ENCODE measurements at places on chromosomes 6 and 20. TPM values are rescaled to one million over a fixed set of nuclear protein-coding genes. Genes with fewer than 3 reads are reported as not detected.

The SYNDIG1 gene
- total RNA-seq = 4.5 TPM

The EYS gene
- total RNA-seq = not detected

The PDE7B gene
- total RNA-seq = 6.9 TPM

The SLA2 gene
- total RNA-seq = 0.99 TPM

The PPP1R3G gene
- 5.3 TPM for total RNA-seq

The RAET1G gene
- total RNA-seq = not detected

The RIN2 gene
- 128 TPM for total RNA-seq

- DNase-seq = no peak
Measured at GRCh38 chr20:49853640-49854039, 41.0 kb downstream of the SLC9A8 start.

GRCh38 chr6:48626421-48626820 is 515.4 kb upstream of the PTCHD4 start:
- no peak for DNase-seq

- no peak for DNase-seq
Measured at GRCh38 chr6:6721606-6722005, 133.1 kb downstream of the LY86 start.

- no peak for DNase-seq
Measured at GRCh38 chr6:14918200-14918907, 327.5 kb upstream of the JARID2 start.

DNA sequence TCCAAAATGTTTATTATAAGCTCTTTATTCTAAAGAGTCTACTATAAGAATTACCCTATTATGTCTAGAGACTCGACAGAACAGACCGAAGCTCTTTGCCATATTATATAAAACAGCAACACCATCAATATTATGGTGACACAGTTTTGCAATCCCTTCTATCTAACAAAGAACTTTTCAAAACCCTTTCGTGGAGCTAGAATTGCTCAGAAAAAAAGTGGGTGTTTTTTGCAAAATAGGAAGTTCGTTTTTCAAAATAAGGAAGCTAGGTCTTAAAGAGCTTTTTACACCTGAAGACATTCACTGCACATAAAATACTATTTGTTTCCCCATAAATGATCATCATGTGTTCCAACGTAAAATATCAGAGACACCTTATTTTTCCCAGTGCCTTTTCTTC is 240.0 kb downstream of the FOXC1 start:
- no peak for DNase-seq

- DNase-seq = no peak
Measured at GRCh38 chr20:5834436-5835005, 84.3 kb downstream of the SHLD1 start.

GRCh38 chr20:57332105-57333089 is 2.8 kb downstream of the SPO11 start:
- no peak for DNase-seq

DNA sequence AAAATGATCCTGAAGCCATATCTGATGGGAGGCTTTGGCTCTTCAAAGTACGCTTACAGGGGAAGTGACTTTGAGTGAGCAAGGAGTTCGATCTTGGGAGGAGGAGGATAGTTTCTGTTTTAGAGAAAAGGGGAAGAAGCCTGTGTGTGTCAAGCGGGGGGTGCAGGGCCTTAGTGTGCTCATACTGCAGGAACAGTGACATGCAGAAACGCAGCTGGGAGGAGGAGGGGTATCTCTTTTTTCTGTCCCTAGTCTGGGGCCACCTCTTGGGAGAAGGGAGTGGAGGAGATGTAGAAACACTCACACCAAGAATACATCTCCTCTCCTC is 19.8 kb downstream of the SIRPD start:
- peak; percentile 81 for DNase-seq

DNA sequence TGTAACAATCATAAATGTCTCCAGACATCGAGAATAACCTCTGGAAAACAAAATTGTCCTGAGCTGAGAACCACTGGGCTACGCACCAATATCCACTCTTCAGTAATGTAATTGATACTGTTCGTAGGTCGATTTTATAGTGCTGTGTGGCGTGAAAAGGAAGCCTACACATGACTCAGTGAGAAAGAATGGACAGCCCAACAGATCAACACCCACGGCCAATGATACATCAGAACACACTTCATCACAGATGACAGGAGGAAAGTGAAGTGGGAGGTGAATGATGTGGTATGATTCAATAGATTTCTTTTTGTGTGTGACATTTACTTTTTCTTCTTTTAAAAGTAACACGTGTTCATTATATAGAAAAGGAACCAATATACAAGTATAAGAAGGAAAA is 93.5 kb downstream of the RPS12 start:
- DNase-seq = no peak

DNA sequence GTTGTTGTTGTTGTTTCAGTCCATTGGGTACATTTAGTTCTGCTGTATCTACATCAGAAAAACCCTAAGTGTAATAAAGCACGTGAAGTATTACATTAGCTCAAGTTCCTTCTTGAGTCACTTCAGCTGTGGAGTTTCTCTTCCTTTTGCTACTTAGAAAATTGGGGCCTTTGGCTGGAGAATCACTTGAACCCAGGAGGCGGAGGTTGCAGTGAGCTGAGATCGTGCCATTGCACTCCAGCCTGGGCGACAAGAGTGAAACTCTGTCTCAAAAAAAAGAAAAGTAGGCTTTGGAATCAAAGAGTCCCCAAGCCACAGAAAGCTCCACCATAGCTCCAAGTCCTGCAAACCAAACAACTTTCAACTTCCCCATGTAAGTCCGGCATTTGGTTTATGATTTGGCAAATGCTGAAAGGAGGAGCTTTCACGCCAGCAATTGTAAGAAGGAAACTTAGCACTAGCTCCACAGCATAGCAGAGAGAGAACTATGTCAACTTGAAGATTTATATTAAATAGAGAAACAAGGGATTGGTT is 56.5 kb upstream of the RNF144B start:
- no peak for DNase-seq

GRCh38 chr6:70413992-70414494 is 735 bp downstream of the FAM135A start:
- DNase-seq = no peak

- no peak for DNase-seq
Measured at GRCh38 chr6:25968769-25969168, 6.2 kb downstream of the TRIM38 start.

DNA sequence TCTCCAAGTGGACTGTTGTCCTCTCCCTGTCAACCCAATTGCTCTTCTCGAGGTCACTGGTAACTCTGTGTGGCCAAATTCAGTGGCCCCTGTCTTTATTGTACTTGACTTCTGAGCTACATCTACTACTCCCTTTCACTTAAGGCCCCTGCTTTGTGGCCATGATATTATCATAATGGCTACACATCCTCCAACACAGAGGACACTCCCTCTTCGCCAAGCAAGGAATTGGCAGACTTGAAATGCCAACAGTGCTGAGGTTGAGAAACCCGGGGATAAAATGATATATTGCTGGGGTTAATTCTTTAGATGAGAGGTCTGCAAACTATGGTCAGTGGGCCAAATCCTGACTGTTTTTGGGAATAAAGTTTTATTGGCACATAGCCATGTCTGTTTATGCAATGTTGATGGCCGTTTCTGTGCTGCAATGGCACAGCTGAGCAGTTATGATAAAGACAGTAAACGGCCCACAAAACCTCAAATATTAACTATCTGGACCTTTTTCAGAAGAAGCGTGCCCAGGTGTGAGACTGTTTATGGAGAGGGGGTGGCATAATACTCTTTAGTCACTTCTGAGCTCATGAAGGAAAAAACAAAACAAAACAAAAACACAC is 12.0 kb upstream of the MRPS10 start:
- no peak for DNase-seq

GRCh38 chr6:128290221-128290620 is 230.2 kb downstream of the PTPRK start:
- no peak for DNase-seq

DNA sequence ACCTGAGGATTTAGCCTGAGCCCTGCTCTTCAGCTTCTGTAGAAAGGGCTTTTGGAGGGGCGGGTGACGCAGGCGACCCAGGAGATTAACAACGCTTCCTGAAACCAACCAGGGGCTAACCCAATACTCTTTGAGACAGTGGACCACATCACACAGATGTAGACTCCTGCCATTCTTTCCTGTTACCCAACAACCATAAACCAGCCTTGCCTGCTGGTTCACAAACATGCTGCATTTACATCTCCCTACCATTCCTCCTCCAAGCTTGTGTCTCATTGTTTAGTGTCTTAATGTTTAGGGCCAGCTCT is 28.3 kb downstream of the PPP1R16B start:
- DNase-seq = no peak

Data from aorta (tissue), 5 donors.